ENCODE measurements at places on chromosomes 2 and 18.

GRCh38 chr2:59032499-59032898 is 791.4 kb upstream of the FANCL start:
- H3K4me1 ChIP-seq, result no peaks in the 10 kb centered on the region
- no peak for DNase-seq
- no peak overlapping the region for H3K27ac ChIP-seq
- H3K27me3 ChIP-seq, result no peaks in the 10 kb centered on the region
- H3K36me3 ChIP-seq, result no peaks in the 10 kb centered on the region

GRCh38 chr2:24471662-24472061 is 19.4 kb upstream of the NCOA1 start:
- H3K36me3 ChIP-seq, result no peaks in the 10 kb centered on the region
- no peak overlapping the region for H3K4me3 ChIP-seq
- H3K27ac ChIP-seq, result no peak overlapping the region
- no peaks in the 10 kb centered on the region for H3K27me3 ChIP-seq
- DNase-seq, result no peak

DNA sequence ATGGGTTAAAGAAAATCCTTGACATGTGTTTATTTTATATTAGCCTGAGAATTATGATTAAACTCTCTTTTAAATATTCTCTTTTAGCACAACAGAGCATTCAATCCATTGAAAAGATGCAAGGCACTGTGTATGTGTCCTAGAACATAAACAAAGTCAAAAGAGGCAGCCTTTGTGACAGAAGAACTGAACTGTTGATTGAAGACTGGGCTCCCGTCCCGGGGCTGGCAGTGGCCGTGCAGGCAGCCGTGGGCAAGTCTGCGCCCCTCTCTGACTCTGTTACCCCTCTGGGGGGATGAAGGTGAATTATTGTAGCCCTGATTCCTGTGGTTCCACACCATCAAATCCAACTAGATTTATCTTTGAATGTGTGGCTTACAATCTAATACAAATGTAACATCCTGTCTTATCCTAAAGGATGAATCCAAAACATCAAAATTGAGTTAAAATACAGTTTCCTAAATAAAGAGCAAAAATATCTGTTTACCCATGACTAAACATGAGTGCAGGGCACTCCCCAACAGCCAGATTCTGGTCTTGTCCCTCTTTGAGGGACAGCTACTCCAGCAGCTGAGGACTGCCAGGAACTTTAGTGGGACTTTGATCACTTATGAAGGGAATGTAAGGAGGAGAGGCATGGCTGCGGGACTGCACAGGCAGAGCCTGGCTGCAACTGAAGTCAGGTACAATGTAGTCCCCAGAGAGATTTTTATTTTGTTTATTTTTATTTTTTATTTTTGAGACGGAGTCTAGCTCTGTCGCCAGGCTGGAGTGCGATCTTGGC is 37.3 kb upstream of the SH3BP4 start:
- no peak overlapping the region for H3K27ac ChIP-seq
- H3K27me3 ChIP-seq, result no peaks in the 10 kb centered on the region
- DNase-seq, result no peak
- no peaks in the 10 kb centered on the region for H3K36me3 ChIP-seq
- no peaks in the 10 kb centered on the region for H3K4me1 ChIP-seq
- no peak overlapping the region for H3K4me3 ChIP-seq

DNA sequence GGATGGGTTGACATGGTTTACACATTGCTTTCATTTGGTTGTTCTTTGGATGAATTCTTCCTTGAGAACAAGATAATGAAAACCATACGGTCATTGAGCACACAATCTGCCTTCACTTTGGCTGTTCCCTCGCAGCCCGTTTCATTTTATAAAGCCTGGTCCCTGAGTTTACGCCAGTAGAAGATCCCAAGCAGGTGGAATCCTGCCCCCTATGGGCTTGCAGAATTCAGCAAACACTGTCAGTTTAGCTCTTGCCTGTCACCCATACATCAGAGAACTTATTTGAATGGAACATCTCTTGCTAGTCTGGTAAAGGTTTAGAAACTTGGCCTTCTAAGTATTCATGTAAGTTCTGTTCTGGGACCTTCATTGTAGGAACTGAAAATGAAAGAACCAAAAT is 666.4 kb upstream of the ZEB2 start:
- no peak overlapping the region for H3K4me3 ChIP-seq
- H3K27me3 ChIP-seq, result no peaks in the 10 kb centered on the region

GRCh38 chr2:133331436-133331835 is 236.8 kb downstream of the NCKAP5 start:
- H3K4me3 ChIP-seq, result no peak overlapping the region
- H3K27me3 ChIP-seq, result no peaks in the 10 kb centered on the region
- no peaks in the 10 kb centered on the region for H3K36me3 ChIP-seq

GRCh38 chr2:69797836-69798289 is 31.6 kb upstream of the GMCL1 start:
- H3K36me3 ChIP-seq, result no peaks in the 10 kb centered on the region
- H3K27me3 ChIP-seq, result no peaks in the 10 kb centered on the region
- no peak for DNase-seq
- H3K27ac ChIP-seq, result peak overlapping the region; percentile 43
- no peak overlapping the region for H3K4me3 ChIP-seq

GRCh38 chr18:25147877-25148488 is 204.0 kb downstream of the ZNF521 start:
- H3K4me1 ChIP-seq, result no peaks in the 10 kb centered on the region
- no peak for DNase-seq
- no peaks in the 10 kb centered on the region for H3K36me3 ChIP-seq
- no peaks in the 10 kb centered on the region for H3K27me3 ChIP-seq
- no peak overlapping the region for H3K27ac ChIP-seq

DNA sequence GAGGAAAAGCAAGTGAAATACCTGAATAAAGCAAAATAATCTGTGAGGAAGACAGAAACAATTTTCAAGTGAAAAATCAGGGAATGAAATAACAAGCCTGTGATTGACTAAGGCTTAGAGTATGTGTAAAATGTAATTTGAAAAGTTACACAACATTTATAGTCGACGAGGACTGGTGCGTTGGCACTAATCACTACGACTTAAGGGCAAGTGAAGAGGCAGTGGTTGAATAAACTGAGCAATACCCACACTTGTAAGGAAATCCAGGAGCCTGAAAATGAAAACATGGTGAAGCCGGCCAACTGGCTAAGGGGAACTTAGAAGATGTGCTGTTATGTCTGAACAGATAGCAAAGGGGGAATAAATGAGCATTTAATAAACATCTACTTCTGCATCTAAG is 13.4 kb downstream of the DOK1 start:
- no peak overlapping the region for H3K4me3 ChIP-seq
- no peaks in the 10 kb centered on the region for H3K4me1 ChIP-seq
- DNase-seq, result no peak
- no peaks in the 10 kb centered on the region for H3K36me3 ChIP-seq

GRCh38 chr2:40127146-40127545 is 324.7 kb downstream of the SLC8A1 start:
- no peaks in the 10 kb centered on the region for H3K27me3 ChIP-seq
- DNase-seq, result peak; percentile 73
- H3K4me1 ChIP-seq, result peaks cover 17% of the 10 kb centered on the region
- H3K27ac ChIP-seq, result peak overlapping the region; percentile 52

GRCh38 chr2:161839926-161840325 is 215.7 kb downstream of the SLC4A10 start:
- no peaks in the 10 kb centered on the region for H3K4me1 ChIP-seq
- no peak for DNase-seq
- H3K27me3 ChIP-seq, result no peaks in the 10 kb centered on the region

GRCh38 chr2:83837823-83838222 is 621.3 kb downstream of the SUCLG1 start:
- no peaks in the 10 kb centered on the region for H3K4me1 ChIP-seq
- DNase-seq, result no peak
- H3K4me3 ChIP-seq, result no peak overlapping the region
- H3K27me3 ChIP-seq, result no peaks in the 10 kb centered on the region

DNA sequence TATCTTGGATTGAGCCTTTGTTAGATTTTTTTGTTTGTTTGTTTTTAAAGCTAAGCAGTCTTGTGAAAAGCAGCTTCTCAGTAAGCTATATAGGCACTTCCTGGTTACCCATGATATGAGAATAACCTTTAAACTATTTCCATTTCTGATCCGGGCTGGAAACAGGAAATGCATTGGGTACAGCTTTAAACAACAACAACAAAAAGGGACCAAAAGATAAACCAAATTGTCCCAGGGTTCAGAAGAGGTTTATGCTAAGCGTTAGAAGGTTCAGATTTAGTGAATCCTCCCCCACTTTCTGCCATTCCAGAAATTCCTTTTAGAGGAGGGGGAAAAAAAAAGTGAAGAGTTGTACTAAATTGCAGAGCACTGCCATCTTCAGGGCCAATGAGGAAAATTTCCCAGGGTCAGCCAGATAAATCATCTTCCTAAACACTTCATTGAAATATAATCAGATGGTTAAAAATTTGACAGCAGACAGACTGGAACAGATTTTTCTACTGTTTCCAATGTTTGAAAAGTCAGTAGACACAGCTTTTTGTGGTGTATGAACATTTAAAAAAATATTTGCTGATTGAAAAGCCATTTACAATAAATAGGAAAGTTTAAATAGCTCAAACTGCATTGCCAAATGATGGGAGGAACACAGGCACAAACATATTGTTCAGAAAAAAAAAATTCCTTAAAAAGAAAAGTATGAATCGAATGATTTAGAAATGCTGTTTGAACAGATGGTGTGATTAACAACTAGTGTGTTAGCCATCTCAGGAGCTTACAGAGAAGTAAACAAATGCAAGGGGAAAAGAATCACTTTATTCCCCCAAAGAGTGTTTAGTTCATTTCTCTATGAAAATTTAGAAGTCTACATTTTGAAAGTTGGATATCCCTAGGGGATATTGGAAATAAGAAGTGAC is 189.9 kb upstream of the TANK start:
- DNase-seq, result peak; percentile 4
- H3K27me3 ChIP-seq, result no peaks in the 10 kb centered on the region
- H3K4me3 ChIP-seq, result no peak overlapping the region
- no peaks in the 10 kb centered on the region for H3K36me3 ChIP-seq
- H3K4me1 ChIP-seq, result no peaks in the 10 kb centered on the region
- H3K27ac ChIP-seq, result no peak overlapping the region

DNA sequence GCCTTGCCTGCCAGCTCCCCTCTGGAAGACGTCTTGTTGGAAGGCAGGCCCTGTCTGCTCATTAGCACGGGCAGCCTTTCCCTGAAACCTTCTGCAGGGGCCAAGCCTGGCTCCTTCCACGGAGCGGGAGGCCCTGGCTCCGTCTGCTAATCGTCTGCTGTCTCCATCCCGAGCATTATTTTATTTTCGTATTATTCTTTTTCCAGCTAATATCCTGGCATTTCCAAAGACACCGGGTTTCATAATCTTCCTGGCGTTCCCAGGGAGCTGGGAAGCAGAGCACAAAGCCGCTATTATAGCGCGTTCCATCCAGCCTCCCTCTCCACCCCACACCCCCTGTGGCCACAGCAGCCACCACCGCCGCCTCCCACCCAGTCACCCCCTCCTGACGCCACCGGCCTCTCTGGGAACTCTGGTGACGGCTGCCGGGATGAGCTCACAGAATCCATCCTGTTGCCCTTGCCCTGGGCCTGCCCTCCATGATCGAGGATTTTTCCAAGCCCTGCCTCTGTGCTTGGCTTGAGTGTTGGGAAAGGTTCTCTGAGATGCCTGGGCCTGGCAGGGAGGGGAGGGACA is 125.5 kb downstream of the DYSF start:
- H3K4me3 ChIP-seq, result no peak overlapping the region
- no peaks in the 10 kb centered on the region for H3K36me3 ChIP-seq
- H3K27me3 ChIP-seq, result no peaks in the 10 kb centered on the region

Data from thymus (tissue), 14 donors.